Epithelial cell of alveolus of lung (primary cell): ENCODE measurements at places on chromosomes 3 and 15. TPM values are rescaled to one million over a fixed set of nuclear protein-coding genes. Genes with fewer than 3 reads are reported as not detected.

KCNMB2 gene
- total RNA-seq = 0.39 TPM in 1 of 2 replicates, not detected in the other

KNG1 gene
- total RNA-seq = not detected in 2 replicates

PBRM1 gene
- 30.9 and 40.2 TPM in 2 replicates for total RNA-seq

NOX5 gene
- 0.39 TPM in 1 of 2 replicates, not detected in the other for total RNA-seq

SPESP1 gene
- 4.4 TPM in 2 replicates for total RNA-seq

ZNF662 gene
- 1.3 and 3.0 TPM in 2 replicates for total RNA-seq

SLC2A2 gene
- total RNA-seq = not detected in 2 replicates

DZIP1L gene
- total RNA-seq = 4.3 and 13.3 TPM in 2 replicates

PHLDB2 gene
- 32.3 and 32.5 TPM in 2 replicates for total RNA-seq

GOLGA8K gene
- total RNA-seq = not detected in 2 replicates

TM4SF1 gene
- total RNA-seq = 68.7 and 157 TPM in 2 replicates

CPN2 gene
- total RNA-seq = not detected in 2 replicates

ARHGAP31 gene
- 3.0 and 15.0 TPM in 2 replicates for total RNA-seq

FBXO40 gene
- total RNA-seq = not detected in 2 replicates

GOLGA6L24 gene
- not detected in 2 replicates for total RNA-seq

PLSCR5 gene
- not detected in 2 replicates for total RNA-seq

DNAH12 gene
- under 0.01 TPM in 1 of 2 replicates, not detected in the other for total RNA-seq

RBP2 gene
- total RNA-seq = not detected in 2 replicates

THRB gene
- total RNA-seq = 2.8 and 7.9 TPM in 2 replicates

PLA2G4E gene
- total RNA-seq = not detected in 2 replicates
